Stimulated activated CD8-positive, alpha-beta memory T cell treated with anti-CD3 and anti-CD28 coated beads, Interleukin-4, amount 100 ng/mL, for 4 hours (primary cell): ENCODE measurements at places on chromosomes 4 and X.

DNA sequence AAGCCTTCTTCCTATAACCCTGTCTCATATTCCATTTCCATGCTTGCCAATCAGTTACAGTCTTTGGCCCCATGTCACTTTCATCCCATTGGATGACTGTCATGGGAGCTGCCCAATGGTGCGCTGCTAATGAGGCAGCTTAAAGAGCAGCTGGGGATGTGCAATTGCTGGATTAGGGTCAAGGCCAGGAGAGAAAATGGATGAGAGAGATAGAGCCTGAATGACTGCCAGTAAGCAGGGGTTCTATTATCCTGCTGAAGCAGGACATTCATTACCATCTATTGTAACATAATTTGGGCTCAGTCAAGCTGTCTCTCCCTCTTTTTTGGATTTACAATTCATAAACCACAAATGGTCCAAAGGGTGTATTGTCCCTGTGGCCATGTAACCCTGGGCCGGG, 909.0 kb downstream of the CENPC start:
- DNase-seq: no peak

DNA sequence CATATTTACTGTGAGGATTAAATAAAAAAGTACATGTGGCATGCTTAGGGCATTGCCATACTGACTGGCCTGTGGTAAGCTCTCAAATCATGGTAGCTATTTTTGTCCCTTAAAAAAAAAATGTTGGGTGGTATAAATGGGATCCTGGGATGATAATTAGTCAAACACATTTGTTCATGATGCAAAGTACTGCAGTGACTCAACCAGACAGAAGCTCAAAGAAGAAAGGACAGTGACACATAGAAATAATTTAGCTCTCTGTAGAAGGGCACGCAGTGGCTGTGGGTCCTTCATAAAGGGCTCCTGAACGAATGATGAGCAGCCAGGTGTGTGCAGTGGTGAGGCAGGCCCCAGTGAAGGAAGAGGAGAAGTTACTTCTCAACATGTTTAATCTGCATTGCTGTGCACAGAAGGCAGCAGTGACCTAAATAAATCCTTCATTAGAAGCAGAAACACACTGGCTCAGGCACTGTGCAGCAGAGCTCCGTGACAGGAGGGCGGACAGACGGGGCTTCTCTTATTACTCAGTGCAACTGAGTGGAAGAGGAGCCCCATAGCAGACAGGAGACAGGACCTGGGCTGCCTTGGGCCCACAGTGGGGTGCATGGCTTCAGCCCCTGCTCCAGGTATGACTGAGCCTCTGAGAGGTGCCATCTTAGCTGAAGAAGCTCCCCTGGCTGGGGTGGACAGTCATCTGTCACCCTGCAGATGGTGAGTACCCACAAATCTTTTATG, 20.3 kb downstream of the HS3ST1 start:
- no peak for DNase-seq

DNA sequence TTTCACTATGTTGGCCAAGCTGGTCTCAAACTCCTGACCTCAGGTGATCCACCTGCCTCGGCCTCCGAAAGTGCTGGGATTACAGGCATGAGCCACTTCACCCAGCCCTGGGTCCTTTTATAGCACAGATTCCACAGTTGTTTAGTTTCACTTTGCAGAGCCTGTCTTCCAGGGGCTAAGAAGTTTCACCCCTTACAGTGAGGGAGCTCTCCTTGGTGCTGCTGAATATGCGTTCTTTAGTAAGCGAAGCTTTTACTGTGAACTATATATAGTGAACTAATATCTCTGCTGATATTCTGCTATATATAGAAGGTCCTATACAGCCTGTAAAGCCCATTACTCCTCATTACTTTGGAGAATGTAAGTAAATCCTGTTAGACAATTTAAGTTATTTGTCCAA, 4.2 kb downstream of the TCEAL6 start:
- no peak for DNase-seq

DNA sequence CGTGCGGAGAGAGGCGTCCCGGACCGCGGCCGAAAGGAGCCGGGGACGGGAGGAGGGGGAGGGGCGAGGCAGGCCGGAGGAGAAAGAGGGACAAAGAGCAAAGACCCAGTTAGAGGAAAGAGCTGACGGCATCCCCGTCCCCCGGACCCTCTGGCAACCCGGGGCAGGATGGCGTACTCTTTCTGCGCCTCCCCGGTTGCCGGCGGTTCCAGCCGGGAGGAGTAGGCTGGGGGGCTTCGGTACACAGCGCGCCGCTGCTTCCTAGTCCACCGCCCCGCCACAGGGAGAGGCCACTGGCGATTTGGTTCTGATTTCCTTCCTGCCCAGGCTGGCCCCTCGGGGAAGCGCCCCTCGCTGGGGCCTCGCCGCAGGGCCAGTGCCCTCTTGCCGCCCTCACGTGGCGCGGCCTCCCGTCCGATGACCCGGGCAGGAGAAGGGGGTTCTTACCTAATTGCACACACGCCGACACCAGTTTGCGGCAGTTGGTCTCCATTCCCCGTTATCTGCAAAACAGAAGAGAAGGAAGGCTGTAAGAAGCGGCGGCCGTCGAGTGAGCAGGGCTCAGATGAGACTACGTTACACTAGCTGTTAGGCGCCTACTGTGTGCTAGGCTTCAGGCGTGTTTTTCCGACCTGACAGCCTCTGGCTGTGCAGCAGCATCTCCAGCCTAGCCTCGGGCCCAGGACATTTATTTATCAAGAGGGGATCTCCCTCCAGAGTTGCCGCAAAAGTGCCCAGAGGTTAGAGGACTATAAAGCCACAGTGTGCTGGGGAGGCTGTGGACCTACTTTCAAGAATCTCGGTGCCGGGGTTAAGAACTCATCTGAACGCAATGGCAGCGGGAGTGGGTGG, 9.9 kb upstream of the PITX2 start:
- DNase-seq: no peak

DNA sequence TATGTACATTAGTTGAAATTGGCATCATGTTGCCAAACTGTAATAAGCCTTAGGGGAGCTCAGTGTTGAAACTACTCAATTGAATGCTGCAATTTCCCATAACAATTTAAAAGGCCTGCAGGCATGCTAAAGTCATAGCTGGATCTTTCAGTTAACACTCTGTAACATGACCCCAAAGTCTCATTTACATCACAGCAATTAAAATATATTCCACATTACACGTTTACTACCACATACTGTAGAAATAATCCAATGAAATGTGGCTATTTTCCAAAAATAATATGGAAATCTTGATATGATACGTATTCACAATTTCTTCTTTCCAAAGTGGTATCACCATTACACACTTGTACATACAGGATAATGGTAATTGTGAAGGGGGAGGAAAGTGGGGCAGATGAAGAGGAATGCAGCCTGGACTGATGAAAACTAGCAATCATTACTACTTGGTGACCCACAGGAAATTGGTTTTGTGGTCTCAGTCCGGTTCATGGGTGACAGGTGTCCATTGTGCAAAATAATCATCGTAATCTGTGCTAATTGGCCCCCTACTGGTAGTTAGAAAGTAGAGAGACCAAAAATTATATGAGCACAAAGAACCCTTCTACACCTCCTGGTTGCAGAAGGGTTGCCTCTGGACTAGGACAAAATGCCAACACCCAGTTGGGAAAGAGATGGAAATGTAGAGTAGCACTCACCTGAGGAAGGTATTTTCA, 63.7 kb downstream of the TENM3 start:
- no peak for DNase-seq

GRCh38 chr4:121484633-121485032, 103.8 kb upstream of the QRFPR start:
- DNase-seq: no peak

GRCh38 chr4:105194328-105195231, 47.9 kb downstream of the TET2 start:
- DNase-seq: no peak

GRCh38 chrX:16975233-16975632, 28.8 kb downstream of the REPS2 start:
- no peak for DNase-seq

DNA sequence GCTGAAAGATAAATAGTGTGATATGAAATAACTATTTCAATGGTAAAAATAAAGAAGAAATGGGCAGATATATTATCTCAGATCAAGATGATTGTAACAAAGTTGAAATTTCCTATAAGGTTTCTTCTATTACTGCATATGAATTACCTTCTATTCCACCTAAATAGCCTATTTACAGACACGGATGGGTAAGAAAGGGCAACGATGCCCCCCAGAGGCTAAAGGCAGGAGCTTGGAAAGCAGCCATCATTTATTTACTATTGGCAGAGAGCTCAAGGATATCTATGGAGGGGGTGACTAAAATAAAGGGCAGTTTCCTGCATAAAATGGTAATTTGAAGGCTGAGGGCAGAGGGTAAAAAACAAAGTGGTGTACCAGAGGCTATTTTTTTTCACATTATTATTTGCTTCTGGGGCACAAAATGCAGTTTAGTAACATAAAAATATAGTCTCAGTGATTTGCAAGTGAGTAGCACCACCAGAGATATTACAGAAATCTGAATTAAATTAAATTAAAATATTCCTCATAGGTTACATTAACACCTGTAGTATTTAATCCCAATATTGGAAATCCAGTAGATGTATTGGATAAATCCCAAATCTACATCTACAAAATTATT, 123.1 kb downstream of the BTC start:
- DNase-seq: peak; percentile 4

- no peak for DNase-seq
Measured at GRCh38 chr4:24927049-24927448, 14.2 kb upstream of the CCDC149 start.

DNA sequence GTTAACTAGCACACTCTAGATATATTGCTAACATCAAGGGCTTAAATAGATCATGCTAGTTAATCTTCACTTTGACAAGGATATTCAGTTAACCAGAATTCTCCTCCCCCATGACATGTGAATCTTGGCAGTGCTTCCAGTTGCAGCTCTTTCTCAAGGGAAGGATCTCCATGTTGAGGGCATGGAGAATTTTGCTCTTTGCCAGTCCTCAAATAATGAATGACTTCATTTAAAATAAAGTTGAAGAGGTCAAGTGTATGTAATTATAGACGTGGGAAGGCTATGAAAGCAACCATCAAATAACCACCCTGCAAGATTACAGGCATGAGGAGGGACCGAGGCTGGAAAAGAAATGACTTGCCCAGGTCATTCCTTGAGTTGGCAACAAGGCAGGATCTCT, 87.3 kb upstream of the CPEB2 start:
- DNase-seq: no peak

- no peak for DNase-seq
Measured at GRCh38 chr4:94403751-94404150, 48.0 kb upstream of the PDLIM5 start.

GRCh38 chr4:75512386-75513211, 1.6 kb downstream of the RCHY1 start:
- DNase-seq: no peak

DNA sequence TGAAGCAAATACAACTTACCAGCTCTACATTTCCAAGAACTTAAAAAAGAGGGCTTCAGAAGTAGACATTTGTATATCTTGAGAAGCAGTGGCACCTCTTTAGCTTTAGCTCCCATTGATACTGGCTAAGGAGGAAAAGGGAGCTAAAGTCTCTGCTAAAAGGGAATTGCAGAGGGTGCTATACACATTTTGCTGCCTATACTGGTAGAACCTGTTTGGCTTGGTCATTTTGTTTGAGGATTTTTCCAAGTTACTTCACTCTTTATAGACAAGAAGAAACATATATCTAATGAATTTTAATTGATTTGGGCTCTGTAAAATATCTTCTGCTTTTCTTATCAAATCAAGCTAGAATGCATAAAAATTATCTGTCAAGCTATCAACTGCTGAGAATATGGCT, 11.8 kb downstream of the PAPSS1 start:
- no peak for DNase-seq

DNA sequence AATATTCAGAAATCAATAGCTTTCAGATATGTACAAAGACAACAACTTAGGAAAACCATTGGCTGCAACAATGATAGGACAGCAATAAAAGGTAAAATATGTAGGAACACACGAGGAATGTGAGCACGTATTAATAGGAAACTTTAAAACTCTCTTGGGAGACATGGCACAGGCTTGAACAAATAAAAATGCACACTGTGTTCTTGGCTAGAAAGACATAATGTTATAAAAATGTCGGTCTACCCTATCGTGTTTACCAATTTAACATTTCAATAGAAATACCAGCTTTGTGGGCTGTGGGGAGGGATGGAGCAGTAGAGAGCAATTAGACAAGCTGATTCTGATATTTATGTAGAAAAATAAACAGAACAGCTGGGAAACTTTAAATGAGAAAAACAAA, 69.0 kb upstream of the FAM9B start:
- DNase-seq: no peak

- DNase-seq: no peak
Measured at GRCh38 chrX:2177541-2177940, 323.2 kb downstream of the DHRSX start.

GRCh38 chrX:129791336-129791735, 11.6 kb downstream of the SASH3 start:
- no peak for DNase-seq

DNA sequence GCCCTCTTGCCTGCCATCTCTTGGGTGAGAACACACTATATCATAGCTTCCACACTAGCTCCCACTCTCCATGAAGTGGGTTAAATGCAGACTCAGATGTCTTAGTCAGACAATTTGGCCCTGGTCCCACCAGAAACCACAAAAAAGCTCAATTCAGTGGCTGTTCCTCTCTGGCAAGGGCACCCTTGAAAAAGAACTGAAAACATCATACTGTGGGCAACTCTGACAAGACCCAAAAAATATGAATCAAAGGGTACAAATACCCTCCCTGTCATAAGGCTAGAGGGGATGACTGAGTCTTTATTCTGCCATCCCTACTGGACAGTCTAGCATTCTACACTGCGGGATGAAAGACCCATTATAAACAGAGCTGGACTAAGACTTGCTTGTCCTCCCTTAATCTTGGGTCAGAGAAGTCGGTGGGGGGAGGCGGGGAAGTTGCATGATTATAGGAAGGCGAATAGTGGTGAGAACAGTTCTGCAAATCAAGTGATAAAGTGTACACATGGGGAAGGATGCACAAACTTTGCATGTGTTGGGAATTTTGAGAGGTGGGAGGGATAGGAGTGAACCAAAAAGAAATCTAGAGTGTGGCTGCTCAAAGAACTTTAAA, 172.1 kb downstream of the OPHN1 start:
- DNase-seq: no peak

DNA sequence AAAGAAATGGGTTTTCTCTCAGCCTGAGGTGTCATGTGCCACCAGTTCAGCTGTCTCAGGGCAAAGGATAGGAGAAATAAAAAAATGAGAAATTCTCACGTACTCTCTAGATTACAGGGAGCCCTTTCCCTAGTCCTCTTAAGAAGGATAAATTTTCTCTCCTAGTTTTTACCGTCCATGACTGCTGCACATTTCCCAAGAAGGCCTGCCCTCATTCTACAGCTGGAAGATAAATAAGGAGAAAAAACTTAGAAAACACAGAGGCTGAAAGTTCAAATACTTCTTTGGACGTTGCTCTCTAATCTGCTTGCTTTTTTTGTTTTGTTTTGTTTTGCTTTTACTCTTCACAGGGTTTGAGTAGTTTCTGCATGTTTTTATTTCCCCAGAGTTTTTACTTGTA, 211.9 kb downstream of the DCAF12L2 start:
- no peak for DNase-seq

- no peak for DNase-seq
Measured at GRCh38 chr4:76311896-76312331, 5.4 kb downstream of the STBD1 start.
